ENCODE measurements at places on chromosomes 2 and 18.

DNA sequence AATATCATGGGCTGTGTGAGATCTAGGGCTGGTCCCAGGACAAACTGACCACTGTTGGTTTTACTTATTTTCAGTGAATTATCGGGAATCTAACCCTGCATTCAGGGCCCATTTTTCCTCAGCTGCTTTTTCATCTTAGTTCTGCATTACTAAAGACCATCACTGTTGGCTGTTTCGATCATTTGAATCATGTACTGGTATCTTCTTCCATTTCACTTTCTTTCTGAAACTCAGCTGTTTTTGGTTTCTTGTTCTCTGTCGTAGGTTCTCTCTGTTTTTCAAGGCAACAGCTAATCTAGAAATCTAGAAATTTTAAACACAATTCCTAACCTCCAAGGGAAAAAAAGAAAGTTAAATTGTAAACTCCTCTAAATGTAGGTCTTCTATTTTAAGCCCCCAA, 159.9 kb upstream of the SESTD1 start:
- H3K27me3 ChIP-seq, result peaks cover 27% of the 10 kb centered on the region
- H3K27ac ChIP-seq, result no peak overlapping the region
- no peaks in the 10 kb centered on the region for H3K4me1 ChIP-seq
- no peak overlapping the region for H3K4me3 ChIP-seq

- H3K4me1 ChIP-seq, result no peaks in the 10 kb centered on the region
- DNase-seq, result no peak
- no peak overlapping the region for H3K4me3 ChIP-seq
- peaks cover 6% of the 10 kb centered on the region for H3K27me3 ChIP-seq
- no peaks in the 10 kb centered on the region for H3K36me3 ChIP-seq
These were observed 130.6 kb upstream of the SKOR2 start for GRCh38 chr18:47381975-47382570.

DNA sequence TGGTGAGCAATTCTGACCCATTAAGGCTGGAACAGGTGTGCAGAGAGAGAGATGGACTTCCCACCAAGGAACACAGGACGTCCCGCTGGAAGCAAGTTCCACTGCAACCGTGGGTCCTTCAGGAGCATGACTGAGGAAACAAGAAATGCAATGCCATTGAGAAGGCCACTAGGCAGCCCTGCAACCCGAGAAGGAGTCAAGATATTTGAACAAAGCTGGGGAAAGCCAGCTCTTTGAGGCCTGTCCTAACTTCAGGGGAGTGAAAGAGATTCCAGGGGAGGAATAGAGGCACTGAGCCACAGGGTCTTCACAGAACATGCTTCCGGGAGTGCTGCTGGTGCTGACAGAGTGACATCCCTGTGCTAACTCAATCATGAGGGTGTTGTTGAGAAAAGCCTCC, 153.8 kb upstream of the ZNF236 start:
- no peak overlapping the region for H3K27ac ChIP-seq
- no peaks in the 10 kb centered on the region for H3K36me3 ChIP-seq
- H3K4me1 ChIP-seq, result no peaks in the 10 kb centered on the region
- peaks cover 25% of the 10 kb centered on the region for H3K27me3 ChIP-seq

- no peaks in the 10 kb centered on the region for H3K4me1 ChIP-seq
- no peaks in the 10 kb centered on the region for H3K36me3 ChIP-seq
- H3K27ac ChIP-seq, result no peak overlapping the region
- DNase-seq, result no peak
- H3K4me3 ChIP-seq, result no peak overlapping the region
These were observed 80.4 kb upstream of the RND3 start for GRCh38 chr2:150567771-150568301.

DNA sequence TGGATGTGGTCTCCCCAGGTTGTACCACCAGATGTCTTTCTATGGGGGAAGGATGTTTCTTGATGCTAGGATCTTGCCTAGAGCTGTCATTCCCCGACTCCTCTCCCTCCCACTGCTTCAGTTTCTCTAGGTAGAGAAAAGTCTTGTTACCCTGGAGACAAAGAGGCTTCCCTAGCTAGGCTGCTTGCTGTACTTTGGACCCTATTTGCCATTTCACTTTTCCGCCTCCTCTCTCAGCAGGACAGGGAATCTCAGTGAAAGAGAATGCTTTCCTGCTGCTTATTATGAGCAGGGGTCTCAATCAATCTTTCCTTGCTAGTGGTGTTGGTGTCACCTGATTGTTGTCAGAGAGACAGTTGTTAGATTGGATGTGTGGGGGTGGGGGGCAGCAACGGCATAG, 818.8 kb upstream of the GYPC start:
- no peaks in the 10 kb centered on the region for H3K4me1 ChIP-seq
- H3K27me3 ChIP-seq, result no peaks in the 10 kb centered on the region
- DNase-seq, result no peak

DNA sequence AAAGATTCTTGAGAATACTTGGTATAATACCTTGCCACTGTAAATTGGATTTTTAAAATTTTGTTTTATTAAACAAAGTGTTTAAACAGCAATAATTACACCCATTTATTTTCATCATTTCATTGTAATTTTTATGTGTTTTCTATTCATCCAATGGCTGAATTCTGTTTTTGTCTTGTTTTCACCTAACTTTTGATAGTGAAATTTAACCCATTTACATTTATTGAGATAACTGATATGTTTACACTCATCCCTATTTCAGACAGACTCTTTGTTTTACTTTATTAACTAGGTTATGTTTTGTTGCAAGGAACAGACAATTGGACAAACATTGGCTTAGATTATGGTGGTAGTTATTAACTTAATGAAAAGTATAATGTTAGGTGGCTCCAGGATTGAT, 113.1 kb upstream of the REG3A start:
- no peaks in the 10 kb centered on the region for H3K36me3 ChIP-seq
- no peaks in the 10 kb centered on the region for H3K27me3 ChIP-seq
- H3K4me3 ChIP-seq, result no peak overlapping the region
- no peaks in the 10 kb centered on the region for H3K4me1 ChIP-seq
- no peak overlapping the region for H3K27ac ChIP-seq

DNA sequence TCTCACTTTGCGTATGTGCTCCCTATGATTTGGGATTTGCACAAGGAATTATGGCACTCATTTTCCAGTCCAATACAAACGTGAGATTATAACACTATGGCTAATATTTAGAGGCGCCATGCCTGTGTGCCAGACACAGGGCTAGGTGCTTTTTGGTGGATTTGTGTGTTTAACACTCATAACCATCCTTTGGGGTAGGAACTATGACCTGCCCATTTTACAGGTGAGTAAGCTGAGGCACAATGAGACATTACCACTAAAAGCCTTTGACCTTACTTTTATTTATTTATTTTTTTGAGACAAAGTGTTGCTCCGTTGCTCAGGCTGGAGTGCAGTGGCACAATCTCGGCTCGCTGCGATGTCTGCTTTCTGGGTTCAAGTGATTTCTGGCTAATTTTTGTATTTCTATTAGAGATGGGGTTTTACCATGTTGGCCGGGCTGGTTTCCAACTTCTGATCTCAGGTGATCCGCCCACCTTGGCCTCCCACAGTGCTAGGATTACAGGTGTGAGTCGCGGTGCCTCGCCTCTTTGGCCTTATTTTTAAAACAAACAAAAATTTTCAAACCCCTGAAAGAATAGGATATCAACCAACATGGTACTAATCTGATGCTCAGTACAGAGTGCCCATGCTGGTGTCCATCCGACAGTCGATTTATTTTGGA, 26.6 kb upstream of the GLI2 start:
- peaks cover 13% of the 10 kb centered on the region for H3K4me1 ChIP-seq
- no peak for DNase-seq
- H3K27ac ChIP-seq, result no peak overlapping the region
- H3K4me3 ChIP-seq, result no peak overlapping the region

GRCh38 chr2:119116411-119117295, 41.9 kb downstream of the C1QL2 start:
- H3K27ac ChIP-seq, result no peak overlapping the region
- H3K27me3 ChIP-seq, result peaks cover 8% of the 10 kb centered on the region

DNA sequence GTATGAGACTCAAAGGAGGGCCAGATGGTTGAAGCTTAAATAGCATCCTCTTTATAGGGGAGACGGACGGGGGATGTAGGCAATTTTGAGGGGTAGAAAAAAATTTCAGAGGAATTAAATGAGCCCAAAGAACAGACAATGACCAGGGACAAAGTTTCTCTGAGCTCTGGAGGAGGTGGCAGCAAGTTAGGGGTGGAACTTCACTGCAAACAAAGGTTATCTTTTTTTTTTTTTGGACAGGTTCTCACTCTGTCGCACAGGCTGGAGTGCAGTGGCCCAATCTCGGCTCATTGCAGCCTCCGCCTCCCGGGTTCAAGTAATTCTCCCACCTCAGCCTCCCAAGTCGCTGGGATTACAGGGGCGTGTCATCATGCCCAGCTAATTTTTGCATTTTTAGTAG, 195.6 kb downstream of the PDE11A start:
- no peak for DNase-seq
- no peaks in the 10 kb centered on the region for H3K36me3 ChIP-seq
- no peaks in the 10 kb centered on the region for H3K27me3 ChIP-seq
- no peak overlapping the region for H3K4me3 ChIP-seq
- no peaks in the 10 kb centered on the region for H3K4me1 ChIP-seq
- H3K27ac ChIP-seq, result no peak overlapping the region

GRCh38 chr2:48412443-48413250, 117.3 kb upstream of the STON1 start:
- no peak for DNase-seq
- peaks cover 1% of the 10 kb centered on the region for H3K36me3 ChIP-seq
- H3K27me3 ChIP-seq, result peaks cover 11% of the 10 kb centered on the region
- H3K4me3 ChIP-seq, result no peak overlapping the region
- peaks cover 33% of the 10 kb centered on the region for H3K4me1 ChIP-seq

- H3K36me3 ChIP-seq, result no peaks in the 10 kb centered on the region
- H3K4me3 ChIP-seq, result no peak overlapping the region
These were observed 22.1 kb downstream of the ACADL start for GRCh38 chr2:210203147-210203546.

GRCh38 chr18:63144748-63145147, 174.8 kb downstream of the BCL2 start:
- no peak overlapping the region for H3K4me3 ChIP-seq
- DNase-seq, result no peak
- H3K27ac ChIP-seq, result no peak overlapping the region
- peaks cover 62% of the 10 kb centered on the region for H3K36me3 ChIP-seq
- peaks cover 49% of the 10 kb centered on the region for H3K4me1 ChIP-seq

GRCh38 chr18:58748899-58749595, 77.8 kb downstream of the MALT1 start:
- no peak overlapping the region for H3K4me3 ChIP-seq
- no peaks in the 10 kb centered on the region for H3K27me3 ChIP-seq
- no peak for DNase-seq
- no peak overlapping the region for H3K27ac ChIP-seq

DNA sequence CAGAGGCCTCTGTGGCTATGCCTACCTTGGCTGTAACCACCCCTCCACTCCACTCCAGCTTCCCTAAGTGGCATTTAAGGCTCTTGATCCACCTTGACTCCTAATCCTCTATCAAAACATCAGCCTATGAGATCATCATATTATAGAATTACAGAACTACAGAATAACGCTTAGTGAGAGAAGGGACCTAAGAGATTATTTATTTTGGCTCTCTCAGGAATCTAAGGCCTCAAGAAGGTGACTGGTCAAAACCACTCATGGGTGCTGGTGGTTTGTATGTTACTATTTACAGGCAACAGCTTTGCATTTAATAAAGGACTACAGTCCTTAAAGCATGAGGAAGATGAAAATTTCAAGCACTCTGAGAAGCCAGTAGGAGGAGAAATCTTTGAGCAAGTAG, 118.8 kb downstream of the FSHR start:
- no peaks in the 10 kb centered on the region for H3K4me1 ChIP-seq
- no peaks in the 10 kb centered on the region for H3K36me3 ChIP-seq
- no peak overlapping the region for H3K27ac ChIP-seq
- DNase-seq, result no peak

DNA sequence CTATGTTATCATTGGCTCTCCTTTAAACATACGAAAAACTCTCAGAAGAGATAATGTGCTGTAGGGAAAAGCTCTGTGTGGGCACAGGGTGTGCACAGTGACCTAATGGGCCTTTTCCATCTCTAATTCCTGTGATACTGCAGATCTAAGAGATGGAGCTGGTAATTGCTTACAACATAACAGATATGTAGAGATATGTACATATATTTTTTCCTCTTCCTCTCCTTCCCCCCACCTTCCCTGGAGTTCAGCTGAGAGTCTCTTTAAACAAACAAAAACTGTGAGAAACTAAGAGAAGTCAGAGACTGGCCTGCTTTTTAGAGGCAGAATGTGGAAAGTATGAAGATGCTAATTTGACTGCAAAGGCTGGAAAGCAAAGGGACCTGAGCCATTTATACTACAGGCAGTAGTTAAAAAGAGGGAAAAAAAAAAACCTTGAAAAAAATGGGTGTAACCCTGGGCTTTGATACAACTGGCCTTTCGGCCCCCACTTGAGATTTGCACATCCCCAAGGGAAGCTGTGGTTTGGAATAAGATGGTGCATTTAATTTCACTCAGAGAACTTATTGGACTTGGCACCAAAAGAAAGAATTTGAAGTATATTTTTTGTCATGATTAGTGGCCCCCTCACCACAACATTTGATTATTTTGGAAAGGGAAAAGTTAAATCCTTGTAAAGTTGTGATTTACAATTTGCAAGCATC, 502.2 kb upstream of the ZEB2 start:
- H3K27me3 ChIP-seq, result no peaks in the 10 kb centered on the region
- no peaks in the 10 kb centered on the region for H3K36me3 ChIP-seq
- H3K4me1 ChIP-seq, result no peaks in the 10 kb centered on the region
- H3K27ac ChIP-seq, result no peak overlapping the region
- DNase-seq, result no peak

DNA sequence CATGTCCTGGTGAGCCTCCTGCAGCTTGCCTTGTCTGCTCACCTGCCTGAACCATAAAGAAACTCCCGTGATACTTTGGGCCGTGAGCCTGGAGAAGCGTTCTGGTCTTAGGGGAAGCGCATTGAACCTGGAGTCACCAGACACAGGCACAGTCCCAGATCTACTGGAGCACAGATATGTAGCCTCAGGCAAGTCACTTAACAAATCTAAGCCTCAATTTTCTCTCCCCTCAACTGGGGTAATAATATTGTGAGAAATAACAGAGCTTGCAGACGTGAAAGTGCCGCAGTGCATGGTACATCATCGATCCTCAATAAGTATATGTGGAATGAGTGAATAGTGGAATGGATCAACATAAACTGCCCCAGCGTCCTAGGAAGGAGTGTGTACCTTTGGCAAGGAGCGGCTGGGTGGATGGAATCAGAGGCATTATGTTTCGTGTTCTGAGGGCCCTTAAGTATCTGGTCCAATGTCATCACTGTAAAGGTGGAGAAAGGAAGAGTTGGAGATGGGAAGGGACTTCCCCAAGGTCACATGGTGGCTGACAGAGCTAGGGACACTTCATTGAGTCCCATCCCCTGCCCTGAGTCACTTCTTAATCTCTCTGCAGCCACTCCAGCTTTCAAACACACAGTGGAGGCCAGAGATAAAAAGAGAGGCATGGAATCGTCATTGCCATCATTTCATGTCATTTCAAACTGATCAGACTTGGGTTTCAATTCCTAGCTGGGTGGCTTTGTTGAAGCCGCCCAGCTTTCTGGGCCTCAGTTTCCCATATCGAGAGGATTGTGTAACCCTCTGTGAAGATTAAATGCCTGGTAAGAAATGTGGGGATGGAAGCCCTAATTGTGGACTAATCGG, 172.4 kb downstream of the DDX1 start:
- H3K27me3 ChIP-seq, result no peaks in the 10 kb centered on the region
- H3K4me3 ChIP-seq, result no peak overlapping the region
- no peak for DNase-seq
- no peaks in the 10 kb centered on the region for H3K4me1 ChIP-seq
- H3K36me3 ChIP-seq, result no peaks in the 10 kb centered on the region

- no peak for DNase-seq
- no peak overlapping the region for H3K27ac ChIP-seq
- H3K27me3 ChIP-seq, result peaks cover 24% of the 10 kb centered on the region
- H3K4me1 ChIP-seq, result no peaks in the 10 kb centered on the region
- no peak overlapping the region for H3K4me3 ChIP-seq
These were observed 42.8 kb upstream of the KLF11 start for GRCh38 chr2:10000541-10000940.
